NCI-H1436 (cell line): ENCODE measurements at places on chromosomes 11 and 22.

DNA sequence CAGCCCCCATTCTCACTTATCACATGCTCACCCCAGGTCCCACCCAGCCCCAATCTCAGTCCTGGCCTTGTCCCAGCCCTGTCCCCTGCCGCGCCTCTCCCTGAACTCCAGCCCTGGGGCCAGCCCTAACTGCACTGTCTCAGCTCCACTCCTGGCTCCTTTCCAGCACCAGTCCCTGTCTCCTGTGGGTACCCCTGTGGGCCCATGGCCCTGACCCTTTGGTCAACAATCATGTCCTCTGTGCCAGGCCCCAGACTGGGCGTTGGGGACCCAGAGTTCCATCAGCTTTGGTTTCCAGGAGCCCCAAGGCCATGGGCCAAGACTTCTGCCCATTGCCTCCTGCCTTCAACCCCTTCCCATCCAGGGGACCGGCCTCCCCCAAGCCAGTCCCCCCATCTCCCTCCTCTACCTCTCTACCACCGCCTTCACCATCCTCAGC, 757 bp downstream of the SPI1 start:
- DNase-seq, result no peak

DNA sequence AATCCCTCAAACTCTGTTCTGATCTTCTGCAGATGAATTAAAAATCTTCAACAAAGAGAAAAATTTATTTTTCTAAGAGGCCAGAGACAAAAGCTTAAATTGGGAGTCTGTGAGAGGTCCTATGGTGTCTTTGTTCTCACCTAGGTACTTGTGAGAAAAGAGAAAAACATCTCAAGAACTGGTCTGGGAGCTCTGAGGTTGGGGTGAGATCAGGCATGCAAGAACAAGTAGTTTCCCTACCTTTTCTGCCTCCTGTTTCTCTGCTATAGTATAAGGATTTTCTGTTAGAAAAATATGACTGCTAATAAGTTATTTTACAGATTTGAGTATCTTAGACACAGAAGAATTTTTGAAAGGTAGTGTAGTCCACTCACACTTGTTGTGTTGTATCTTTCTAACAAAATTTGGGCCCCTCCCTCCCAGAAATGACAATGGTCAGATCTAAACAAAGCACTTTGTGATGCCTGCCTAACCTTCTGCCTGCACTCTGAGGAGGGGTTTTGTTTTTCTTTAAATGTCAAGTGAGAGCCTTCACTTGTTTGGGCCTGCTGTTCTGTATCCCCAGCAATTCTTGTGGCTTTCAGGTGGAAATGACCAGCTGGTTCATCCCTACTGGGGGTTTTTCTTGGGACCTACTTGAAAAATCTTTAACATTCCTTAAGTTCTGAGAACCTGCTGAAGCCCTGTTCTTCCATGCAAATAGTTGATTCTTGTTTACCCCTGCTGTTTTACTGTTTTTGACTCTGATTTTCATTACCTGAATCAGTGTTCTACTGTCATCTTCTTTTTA, 13.6 kb upstream of the OR51S1 start:
- DNase-seq, result no peak

- no peak for DNase-seq
These were observed 42.6 kb downstream of the ACER3 start for GRCh38 chr11:76903325-76903724.

DNA sequence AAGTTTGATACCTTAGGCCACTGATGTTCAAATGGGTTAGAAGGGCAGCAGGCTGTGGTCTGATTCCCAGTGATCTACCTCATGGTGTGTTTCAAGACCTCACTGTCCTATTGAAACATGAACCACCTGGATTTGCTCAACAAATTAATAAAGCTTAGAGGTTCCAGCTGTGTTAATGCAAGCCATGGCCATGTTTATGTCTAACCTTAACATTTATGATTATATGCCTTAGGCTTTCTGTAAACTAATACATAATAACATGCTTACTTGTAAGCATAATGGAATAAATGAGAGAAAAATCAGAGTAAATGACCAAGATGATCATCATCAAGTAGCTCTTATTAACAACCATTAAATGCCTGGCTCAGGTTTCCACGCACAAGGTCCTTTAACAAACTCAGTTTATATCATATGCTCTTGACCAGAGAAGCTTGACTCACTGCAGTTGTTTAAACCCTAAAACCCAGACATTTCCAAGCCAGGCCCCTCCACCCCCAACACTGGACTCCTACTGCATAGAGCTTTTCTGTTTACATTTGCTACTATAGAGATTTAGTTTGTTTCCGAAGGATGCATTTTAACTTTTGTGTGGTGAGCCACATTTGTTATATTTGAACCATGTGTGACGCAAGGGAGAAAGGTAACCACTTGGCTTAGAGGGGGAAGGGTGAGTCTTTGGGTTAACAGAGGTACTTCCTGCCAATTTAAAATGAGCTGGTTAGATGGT, 43.7 kb downstream of the KREMEN1 start:
- DNase-seq, result no peak

DNA sequence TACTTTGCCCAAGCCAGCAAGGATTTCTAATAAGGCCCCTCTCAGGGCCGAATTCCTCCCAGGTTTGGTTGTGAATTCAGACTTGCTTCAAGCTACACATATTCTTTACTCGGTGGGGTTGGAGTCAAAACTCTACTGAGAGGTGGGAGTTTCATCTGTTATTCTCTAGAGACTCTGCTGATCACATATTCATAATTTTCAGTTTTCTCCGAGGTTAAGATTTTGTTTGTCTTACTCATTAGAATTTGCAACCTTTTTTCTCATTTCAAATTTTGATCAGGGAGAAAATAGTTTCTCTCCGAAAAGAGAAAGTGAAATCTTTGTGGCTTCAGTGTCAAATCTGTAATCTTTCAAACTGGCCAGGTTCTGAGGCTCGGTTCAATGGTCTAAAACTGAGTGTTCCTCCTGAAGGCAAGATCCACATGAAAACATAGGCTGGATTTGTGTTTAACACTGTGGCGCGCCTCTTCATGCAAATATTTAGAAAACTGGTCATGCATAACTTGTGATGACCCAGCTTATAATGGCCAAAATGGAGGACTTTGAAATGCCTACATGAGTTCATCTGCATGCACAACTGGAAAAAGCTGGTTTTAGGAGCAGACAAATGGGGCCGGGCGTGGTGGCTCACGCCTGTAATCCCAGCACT, 21.5 kb upstream of the GSTP1 start:
- DNase-seq, result no peak

DNA sequence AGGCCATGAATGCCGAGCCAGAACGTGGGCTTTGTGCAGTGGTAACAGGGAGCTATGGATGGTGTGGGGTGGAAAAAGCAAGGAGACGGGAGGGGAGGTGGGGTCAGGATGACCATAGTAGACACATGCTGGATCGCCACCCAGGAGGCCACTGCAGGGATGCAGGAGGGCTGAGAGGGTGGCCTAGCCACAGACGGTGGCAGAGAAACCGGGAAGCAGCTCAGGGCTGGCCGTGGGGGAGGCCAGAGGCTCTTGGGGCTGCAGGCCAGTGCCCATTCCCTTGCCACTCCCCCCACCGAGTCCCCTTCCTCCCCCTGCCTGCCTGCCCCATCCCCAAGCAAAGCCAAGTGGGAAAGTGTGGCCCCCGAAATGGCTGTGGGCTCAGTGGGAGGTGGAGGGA, 59.1 kb upstream of the TCF20 start:
- DNase-seq, result no peak

- DNase-seq, result no peak
These were observed 93.2 kb downstream of the PHF21B start for GRCh38 chr22:44916281-44917231.

- no peak for DNase-seq
These were observed 3.5 kb upstream of the B4GALNT4 start for GRCh38 chr11:365831-366230.

- DNase-seq, result peak; percentile 82
These were observed 109.2 kb downstream of the CSNK2A3 start for GRCh38 chr11:11243590-11244469.

DNA sequence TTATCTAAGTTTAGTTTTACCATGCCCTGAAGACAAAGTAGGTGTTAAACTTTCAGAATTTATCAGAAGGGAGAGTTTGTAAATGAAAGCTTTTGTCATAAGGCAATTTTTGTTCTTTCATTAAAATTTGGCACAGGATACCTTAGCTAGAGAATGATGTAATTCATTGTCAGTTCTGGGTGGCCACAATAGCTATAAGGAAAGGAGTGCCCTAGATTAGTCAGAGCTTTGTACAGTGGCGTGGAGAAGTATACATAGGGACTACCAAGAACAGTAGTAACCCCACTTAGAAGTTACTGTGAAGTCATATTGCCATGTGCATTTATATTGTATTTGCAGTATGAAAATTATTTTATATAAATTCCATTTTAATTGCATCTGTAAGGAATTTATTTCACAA, 126.3 kb upstream of the CARD18 start:
- no peak for DNase-seq
